ENCODE measurements at places on chromosomes 11 and 22.

DNA sequence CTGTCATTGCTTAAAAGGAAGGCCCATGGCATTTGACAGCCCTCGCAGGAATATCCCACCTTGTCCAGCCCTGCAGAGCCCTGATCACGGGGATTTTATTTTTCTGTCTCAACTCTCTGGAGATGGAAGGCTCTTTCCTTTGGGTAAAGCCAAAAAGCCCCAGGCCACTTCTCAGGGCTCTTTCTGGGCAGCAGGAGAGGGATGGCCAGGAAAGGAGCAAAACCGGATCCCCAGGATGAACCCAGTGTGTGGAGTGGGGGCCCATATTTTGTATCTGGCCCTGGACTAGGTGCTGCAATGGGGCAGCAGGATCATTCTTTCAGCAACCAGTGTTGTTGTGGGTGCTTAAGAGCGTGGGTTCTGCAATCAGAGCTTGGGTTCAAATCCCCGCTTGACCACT, 11.0 kb downstream of the CREB3L1 start:
- DNase-seq = no peak

DNA sequence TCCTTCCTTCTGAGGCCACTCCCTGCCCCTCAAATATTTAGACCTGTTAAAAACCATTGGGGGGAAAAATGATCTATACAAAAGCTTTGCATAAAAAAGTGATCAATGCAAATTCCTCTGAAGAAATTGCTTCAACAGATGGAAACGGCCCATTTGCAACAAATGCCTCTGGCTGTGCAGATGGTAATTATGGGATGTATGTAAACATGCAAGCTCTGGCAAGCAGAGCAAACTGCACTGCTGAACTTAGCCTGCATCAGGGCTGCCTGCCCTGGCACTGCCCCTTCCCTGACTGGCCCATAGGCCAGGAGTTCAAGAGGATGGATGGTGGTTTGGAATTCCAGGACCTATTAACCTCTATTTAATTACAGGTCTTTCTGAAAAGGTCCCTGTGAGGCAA, 388.7 kb downstream of the MIAT start:
- no peak for DNase-seq

GRCh38 chr11:44916331-44916730, 34.4 kb downstream of the TP53I11 start:
- no peak for DNase-seq

DNA sequence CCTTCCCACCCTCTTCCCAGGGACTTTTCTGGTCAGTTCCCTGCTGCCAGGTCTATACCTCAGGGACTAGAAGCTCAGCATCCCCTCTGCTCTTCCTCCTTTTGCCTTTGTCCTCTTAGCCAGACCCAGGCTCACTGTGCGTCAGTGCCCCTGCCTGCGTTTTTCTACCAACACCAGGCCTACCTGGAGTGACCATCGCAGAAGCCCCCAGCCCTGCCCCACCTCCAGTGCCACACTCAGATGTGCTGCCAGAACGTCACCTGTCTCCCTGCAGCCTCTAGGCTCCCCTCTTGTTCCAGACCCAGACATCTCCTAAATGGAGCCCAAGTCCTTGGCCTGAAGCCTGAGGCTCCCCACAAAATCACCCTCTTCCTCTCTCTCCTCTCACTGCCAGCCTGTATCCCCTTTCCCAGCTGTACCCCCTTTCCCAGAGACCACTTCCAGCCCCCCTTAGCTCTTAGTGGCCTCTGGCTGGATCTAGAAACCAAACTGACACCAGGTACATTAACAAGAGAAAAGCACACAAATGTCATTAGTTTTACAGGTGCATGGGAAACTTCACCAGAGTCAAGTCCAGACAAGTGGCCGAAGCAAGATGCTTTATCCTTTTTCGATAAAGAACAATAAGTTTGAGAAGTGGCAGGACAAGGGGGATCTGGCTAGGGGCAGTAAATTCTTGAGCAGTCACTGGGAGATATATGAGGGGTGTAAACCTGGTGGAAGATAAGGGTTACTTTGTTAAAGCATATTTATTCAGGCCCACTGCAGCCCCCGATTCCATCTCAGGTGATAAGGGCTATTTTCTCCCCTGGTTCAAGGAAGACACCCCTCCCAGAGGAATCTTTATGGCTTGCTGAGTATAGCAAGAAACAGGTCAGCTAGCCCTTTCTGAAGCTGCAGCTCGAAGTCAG, 61.5 kb downstream of the BCR start:
- no peak for DNase-seq

DNA sequence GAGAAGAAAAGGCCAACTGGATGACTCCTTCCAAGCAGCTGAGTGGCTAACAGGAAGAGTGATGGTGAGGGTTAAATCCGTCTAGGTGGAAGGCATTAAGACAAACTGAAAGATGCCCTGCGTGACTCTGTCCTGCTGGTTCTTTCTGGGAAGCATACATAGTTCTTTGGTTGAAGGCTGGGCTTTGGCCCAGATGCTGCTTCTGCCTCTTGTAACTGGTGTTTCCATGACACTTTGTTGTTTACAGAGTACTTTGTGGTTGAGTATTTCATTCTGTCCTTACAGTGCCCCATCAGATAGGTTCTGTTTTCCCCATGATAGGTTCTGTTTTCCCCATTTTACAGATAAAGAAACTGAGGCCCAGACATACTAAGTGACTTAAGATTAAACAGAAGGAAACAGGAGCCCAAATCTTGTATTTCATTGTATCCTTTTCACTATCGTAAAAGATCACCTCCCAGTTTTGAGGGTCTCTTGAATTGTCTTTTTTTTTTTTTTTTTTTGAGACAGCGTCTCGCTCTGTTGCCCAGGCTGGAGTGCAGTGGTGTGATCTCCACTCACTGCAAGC, 124.3 kb upstream of the RASSF10 start:
- no peak for DNase-seq

DNA sequence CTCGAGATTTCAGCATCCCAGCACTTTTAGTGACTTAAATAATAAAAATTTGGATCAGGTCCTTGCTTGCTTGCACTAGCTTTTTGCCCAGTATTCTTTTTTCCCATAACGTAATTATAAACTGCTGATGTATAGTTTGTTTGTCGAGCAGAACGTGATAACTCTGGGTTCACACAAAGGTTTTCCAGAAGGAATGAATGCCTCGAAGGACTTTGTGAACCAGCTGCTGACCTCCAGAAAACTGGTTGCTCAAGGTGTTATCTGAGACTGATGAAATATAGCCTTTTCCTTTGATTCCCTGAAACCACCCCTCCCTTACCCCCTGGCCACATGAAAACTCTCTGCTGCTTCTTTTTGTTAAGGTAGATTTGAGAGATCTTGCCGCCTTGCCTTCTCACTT, 229.1 kb upstream of the CARD18 start:
- DNase-seq = no peak

- DNase-seq = no peak
Observed at GRCh38 chr11:61477126-61477525, 31.4 kb upstream of the LRRC10B start.

- no peak for DNase-seq
Observed at GRCh38 chr22:19903513-19903912, 38.1 kb upstream of the COMT start.
